ENCODE measurements at places on chromosomes 6 and 20. TPM values are rescaled to one million over a fixed set of nuclear protein-coding genes. Genes with fewer than 3 reads are reported as not detected.

GRCh38 chr20:33317424-33318095 is 34.5 kb downstream of the BPIFB1 start:
- no peak for DNase-seq

The KHDC1L gene
- not detected for total RNA-seq

DNA sequence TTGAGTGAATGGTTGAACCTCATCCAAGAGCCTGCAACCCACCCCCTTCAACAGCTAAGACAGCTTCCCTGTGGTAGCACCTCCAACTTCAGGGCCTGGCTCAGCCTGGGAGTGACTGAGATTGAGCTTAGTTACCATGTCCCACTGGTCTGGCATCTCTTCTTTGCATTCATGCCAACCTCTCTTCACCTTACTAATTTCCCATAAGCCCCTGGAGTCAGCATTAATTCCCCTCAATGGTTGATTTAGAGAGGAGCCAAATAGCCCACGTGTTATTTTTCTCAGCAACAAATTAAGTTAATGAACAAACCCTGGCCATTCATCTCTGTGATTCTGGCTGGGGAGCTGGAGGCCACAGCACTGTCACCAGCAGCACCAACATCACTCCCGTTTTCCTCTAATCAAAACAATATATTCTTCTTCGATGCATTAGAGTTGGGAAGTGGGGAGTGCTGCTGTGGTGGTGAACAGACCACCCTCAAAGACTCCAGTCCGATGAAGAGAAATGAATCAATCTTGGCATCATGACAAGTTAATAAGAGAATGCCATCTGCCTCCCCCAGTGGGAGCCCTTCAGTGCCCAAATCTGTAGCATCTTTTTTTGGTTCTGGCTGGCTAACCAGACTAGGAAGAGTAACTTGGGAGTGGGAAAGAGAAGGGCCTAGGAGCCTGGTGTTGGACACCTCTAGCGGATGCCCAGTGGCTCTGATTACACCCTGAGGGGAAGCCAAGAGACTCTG is 316.9 kb upstream of the RNF24 start:
- no peak for DNase-seq

DNA sequence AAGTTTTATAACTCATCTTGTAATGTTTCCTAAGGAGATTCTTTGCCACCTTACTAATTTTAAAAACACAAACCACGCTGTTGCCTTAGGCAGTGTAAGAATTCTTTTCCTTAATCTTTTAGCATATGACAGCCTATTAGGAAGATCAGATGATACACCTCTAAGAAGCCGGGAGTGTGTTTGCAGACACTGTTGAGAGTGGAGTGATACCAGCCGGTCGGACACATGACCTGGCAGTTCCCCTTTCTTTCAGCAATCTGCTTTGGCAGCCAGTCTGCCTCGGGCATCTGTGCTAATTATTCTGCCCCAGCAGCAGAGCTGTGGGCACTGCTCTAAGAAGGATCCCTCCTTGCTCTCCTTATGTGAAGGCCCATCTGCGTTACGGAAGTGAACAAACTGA is 50.9 kb downstream of the PLCB4 start:
- DNase-seq = no peak

The KCNB1 gene
- 2.0 TPM for total RNA-seq

DNA sequence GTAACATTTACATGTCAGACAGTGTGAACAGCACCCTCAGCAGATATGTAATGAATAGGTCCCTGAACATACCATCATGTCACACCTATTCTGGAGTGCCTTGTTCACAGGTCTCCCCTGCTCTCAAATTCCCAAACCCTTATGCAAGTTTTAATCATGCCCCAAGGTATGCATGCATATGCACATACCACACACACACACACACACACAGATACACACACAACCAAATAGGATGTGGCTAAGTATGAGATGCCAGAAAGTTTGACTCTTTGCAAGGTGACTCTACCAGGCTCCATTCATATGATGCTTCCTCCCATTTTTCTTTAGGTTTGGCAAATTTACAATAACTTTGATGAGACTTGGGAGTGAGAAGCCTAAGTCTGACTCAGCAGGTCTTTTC is 243.8 kb upstream of the IRAK1BP1 start:
- no peak for DNase-seq

- no peak for DNase-seq
These were observed 61.8 kb downstream of the EPM2A start for GRCh38 chr6:145673504-145673903.

GRCh38 chr6:142292166-142292924 is 9.5 kb upstream of the ADGRG6 start:
- no peak for DNase-seq

The DEFB125 gene
- total RNA-seq = not detected

Measured in transverse colon (tissue), 4 donors.